ENCODE measurements at places on chromosomes 1 and 21.

GRCh38 chr1:232329103-232329813, 300.7 kb downstream of the SIPA1L2 start:
- DNase-seq = no peak

- no peak for DNase-seq
These were observed 1.1 kb upstream of the GRHL3 start for GRCh38 chr1:24317956-24318614.

GRCh38 chr1:42806593-42806992, 10.3 kb upstream of the ERMAP start:
- DNase-seq = no peak

DNA sequence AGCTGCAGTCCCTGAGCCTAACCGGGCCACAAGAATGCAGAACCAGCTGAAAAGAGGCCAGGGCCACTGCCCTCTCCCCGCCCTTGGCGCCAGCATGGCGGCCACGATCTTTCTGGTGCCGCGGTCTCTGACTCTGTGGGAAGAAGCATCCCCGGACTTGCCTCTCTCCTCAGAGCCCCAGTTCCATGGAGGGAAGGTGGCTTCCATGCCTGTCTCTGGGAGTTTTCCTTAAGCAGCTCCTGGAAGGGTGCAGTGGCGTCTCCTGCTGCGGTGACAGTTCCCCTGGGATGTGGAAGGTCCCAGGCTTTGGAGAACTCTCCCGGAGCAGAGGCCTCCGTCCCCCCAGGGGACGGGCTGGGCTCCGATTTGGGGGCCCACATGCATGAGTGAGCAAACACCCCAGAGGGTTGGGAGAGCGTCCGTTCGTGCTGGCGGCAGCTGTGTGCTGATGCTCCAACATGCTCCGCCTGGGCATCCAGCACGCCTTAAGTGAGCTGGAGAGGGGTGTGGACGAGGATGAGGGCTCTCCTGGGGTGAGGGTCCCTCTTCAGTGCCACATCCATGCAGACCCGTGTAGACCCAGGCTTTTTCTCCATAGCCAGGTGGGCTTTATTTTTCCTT, 109.8 kb upstream of the COL6A1 start:
- no peak for DNase-seq

DNA sequence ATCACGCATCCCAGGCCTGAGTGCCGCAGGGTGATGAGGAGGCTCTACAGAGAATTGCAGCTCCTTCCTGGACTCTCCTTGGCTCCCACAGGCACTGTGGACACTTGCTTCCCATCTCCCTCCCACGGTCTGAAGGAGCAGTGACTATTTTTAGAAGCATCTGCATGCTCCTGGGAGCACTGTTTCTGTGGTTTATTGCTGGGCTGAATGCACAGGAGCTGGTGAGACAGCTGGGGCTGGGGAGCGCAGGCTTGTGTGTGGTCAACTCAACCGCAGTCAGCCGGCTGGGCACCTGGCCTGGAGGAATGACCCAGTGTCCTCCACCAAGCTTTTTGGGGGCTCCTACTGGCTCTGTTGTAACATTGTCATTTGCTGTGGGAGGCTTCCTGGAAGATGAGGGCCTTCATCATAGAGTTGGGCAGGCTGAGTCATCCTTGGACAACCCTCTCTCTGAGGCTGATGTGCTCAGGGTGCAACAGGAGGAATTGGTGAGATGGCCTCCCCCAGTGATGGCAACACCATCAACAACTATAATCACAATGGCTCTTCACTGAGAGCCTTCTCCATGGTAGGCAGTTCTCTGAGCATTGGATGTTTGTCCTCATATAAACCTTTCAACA, 1.7 kb downstream of the NFASC start:
- DNase-seq = no peak

DNA sequence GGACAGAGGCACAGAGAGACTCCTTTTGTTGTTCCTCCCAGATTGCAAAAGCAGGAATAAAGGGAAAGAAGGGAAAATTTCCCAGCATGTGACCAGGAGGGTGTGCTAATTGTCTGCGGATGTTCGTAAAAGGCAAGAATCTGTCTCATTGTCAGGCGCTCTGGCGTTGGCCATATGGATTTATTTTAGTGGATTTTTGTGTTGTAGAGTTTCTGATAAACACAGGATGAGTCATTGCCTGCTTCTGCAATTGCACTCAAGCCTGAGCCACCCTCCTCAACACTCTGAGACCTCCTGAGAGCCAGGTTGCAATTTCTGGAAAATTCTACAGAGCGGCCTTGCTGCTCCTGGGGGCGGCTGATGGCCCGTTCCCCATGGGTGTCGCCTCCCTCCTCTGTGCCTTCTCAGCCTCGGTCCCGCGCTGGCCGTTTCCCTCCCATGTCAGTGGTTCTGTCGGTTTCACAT, 227.7 kb downstream of the KAZN start:
- DNase-seq = peak; percentile 92

- DNase-seq = no peak
These were observed 29.5 kb downstream of the C2CD2 start for GRCh38 chr21:41924368-41924754.

DNA sequence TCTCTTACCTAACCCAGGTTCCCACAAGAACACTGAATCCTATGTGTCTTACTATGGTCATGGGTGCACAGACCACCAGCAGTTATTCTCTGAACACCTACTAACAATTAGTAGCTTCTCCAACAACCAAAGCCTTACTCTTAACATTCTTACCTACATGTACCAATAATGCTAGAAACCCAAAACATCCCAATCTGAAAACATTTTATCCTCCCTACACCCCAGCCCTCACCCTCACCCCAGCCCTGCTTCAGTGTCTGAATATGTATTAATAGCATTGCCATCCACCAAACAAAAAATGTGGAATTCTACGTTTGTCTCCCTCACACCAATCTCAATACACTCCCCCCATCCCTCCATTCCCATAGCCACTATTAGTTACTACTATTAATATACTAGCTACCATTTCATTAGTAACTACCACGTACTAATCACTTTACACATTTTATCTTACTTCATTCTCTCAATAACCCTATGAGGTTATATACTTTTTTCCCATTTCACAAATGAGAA, 2.6 kb downstream of the TRIM33 start:
- DNase-seq = no peak

- no peak for DNase-seq
These were observed 5.9 kb downstream of the MX1 start for GRCh38 chr21:41431788-41432548.

DNA sequence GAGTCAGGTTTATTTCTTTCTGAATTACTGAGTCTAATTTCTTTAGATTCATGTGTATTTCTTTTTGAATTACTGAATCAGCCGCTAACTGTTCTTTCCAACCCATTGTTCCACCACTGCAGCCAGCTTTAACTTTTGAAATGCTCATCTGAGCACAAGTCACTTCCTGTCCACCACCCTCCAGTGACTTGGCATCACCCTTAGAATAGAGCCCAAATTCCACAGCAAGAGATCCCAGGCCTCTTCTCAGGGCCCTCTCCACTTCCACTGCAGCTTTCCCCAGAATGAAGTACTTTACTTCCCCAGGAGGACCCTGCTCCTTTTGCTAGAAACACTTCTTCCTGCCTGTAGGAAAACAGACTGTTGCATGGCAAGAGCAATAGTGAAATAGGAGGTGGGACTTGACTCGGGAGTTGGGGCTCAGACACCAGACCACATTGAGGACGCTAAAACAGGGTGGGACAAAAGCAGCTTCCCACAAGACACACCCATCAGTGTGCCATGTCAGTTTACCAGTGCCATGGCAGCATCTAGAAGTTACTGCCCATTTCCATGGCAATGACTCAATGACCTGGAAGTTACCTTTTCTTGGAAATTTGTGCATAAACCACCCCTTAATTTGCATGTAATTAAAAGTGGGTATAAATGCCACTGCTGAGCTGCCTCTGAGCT, 56.5 kb upstream of the ADAR start:
- DNase-seq = no peak

DNA sequence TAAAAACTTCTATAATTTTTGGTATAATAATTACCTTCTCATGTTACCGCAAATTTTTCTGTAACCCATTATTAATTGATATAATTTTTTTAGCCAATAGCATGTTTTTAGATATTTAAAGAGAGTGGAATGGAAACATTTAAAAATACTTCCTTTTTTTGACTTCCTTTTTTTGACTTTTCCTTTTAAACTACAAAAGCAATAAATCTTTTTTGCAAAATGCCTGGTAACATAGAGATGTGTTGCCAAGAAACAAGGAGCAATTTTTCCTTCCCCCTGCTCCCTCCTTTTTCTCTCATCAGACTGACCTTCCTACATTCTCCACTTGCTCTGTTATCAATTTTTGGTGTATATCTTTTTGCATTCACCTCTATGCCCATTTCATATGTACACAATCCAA, 666.2 kb downstream of the ADGRL2 start:
- DNase-seq = no peak

GRCh38 chr1:10456661-10457060, 6.8 kb downstream of the CORT start:
- DNase-seq = no peak

DNA sequence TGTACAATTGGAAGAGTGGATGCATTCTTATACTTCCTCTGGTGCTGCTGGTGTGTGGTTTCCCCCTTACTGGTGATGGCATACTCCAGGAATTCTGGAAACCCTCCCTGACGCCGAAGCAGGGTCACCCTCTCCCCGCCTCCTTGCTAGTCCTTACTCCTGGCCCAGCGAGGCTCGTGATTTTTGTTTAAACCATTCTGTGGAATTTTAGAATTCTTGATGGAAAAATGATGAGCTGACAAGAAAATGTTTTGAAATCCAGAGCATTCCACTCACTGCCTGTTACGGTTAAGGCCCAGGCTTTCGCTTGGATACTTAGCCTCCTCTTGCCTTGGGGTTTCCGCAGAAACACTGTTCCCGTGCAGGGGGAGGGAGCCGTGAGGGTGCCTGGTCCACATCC, 41.1 kb downstream of the IL6R start:
- DNase-seq = no peak

- no peak for DNase-seq
These were observed 2.9 kb downstream of the SELENON start for GRCh38 chr1:25802915-25803314.

GRCh38 chr1:40339420-40340323, 22.6 kb upstream of the COL9A2 start:
- no peak for DNase-seq

- DNase-seq = no peak
These were observed 75.9 kb downstream of the CAMTA1 start for GRCh38 chr1:6861075-6861724.

DNA sequence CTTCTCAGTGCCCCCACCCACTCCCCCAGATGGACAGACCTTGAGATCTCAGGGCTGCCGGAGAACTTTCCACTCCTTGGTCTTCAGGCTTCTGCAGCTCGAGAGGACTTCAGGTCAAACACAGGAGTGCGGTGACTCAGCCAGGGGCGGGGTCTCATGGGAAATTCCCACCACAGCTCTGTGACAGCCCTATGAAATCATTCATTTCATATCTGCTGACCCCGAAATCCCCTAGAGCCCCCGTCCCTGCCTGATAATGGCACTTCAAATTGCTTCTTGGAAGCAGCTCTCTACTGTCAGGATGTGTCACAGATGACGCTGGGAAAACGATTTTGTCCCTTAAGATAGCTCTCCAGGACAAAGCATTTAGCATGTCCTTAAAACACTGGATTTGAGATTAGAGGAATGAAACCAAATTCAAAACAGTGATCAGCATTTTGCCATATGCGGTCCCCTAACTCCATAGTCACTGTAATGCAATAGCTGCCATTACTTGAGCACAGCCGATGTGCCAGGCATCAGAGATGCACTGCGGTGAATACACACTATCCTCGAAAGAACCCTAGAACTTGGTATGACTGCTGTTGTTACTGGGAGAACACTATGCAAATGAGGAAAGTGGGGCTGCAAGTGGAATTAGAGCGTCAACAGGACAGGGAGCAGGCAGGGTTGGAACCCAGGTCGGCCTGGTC, at the start of gene TNFRSF9:
TNFRSF9 (minus strand) TSS at position 95 of the 692 bp plus-strand sequence. CDS start 845 bp downstream, outside the sequence.
- DNase-seq = no peak

- DNase-seq = peak; percentile 41
These were observed 62.8 kb upstream of the LAX1 start for GRCh38 chr1:203702130-203702577.

DNA sequence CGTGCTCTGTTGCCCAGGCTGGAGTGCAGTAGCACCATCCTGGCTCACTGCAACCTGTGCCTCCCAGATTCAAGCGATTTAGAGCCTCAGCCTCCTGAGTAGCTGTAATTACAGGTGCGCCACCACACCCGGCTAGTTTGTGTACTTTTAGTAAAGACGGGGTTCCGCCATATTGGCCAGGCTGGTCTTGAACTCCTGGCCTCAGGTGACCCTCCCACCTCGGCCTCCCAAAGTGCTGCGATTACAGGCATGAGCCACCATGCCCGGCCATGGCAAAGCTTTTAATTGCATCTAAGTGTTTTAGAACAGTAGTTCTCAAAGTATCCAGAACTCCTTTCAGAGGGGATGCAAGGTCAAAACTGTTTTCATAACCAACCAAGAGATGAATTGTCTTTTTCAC, 25.1 kb upstream of the IFNGR2 start:
- DNase-seq = no peak

DNA sequence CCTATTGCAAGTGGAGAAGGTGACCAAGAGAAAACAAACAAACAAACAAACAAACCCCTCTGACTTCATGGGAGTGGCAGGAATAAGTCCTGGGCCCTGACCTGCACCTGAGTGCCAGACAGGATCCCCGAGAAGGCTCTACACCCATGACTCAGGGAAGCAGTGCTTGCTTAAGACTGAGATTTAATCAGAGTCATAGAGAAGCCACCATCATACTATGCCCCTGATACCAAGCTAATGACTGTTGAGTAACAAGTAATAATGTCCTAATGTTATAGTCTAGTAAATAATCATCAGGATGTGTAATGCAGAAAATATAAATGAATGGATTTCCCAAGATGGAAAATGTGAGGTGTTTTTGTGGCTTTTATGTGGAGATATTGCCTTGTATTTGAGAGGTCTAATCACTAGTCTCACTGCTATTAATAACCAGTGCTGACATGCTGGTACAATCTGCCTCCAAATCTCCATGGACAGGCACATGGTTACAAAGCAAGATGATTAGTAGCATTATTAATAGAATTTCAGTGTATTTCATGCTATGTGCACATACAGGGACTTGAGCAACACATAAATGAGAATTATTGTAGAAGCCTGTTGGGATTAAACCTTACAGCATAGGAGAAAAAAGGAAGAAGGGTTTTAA, 1290.9 kb downstream of the MRPL39 start:
- DNase-seq = no peak

DNA sequence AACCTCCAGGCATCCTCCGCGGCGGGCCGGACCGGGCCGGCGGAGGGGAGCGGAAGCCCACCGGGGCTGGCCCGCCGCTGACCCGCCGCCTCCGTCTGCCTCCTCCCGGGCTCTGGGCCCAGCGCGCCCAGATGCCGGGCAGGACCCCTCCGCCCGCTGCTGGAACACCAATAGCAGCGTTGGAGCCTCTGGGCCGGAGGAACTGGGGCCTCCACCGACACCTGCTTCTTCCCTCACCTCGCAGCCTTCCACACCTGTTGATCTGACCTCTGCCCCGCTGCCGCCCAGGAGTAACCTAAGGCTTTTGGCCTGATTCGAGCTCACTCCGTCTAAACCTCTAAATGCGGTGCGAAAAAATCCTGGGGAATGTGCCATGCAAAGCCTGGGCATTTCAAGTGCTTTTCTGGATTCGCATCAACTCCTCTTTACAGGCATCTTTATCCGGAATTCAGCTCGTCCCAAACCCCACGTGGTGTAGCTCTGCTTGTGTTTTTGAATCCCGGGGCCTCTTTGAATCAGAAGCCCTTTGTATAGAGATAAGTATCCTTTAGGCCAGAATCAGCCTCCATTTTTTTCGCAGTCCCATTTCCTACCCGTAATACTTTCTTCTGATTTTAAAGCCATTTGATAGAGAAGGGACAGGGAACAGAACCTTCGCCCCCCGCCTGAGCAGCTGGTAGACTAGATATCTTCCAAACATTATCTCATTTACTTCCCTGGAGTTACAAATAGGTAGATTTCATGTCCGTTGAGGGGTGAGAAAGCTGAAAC, 680 bp upstream of the CNN3 start:
- DNase-seq = no peak

- no peak for DNase-seq
These were observed 35.7 kb downstream of the KCND3 start for GRCh38 chr1:111953797-111954196.
